ENCODE measurements at places on chromosomes 11 and 22.

GRCh38 chr11:89490981-89491690, at the start of gene NOX4:
TSS of gene NOX4 (minus strand) at chr11:89491375. CDS start at chr11:89491246, 129 bp downstream.
- DNase-seq = no peak

GRCh38 chr11:26102325-26102724, 229.6 kb upstream of the ANO3 start:
- DNase-seq = no peak

- no peak for DNase-seq
Measured at GRCh38 chr11:134008634-134009071, 51.9 kb upstream of the IGSF9B start.

GRCh38 chr11:7551571-7551970, 37.8 kb downstream of the PPFIBP2 start:
- no peak for DNase-seq

DNA sequence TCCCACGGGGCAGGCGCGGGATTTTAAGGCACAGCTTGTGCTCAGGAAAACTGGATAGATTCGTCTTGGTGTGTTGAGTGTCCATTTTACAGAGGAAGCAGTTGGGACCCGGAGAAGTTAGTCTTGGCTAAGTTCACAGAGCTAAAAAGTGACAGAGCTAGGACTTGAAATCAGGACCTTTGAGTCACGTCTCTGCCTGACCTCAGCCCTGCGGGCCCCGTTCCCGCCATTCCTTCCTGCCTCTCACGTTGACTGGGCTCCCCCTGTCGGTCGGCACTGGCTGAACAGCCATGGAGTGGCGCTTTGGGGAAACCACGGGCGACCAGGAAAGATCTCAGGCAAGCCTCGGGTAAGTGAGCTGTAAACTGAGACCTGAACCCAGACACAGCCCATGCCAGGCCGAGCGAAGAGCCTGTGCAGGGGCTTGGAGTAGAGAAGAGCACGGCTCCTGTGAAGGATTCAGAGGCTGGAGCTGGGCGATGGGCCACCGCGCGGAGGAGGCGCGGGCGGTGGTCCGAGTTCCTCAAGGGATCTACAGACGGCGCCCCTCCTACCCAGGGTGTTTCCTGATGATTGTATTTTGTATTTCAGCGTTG, 54.1 kb downstream of the WNT11 start:
- no peak for DNase-seq

- no peak for DNase-seq
Measured at GRCh38 chr22:29581799-29582198, 886 bp upstream of the NIPSNAP1 start.

GRCh38 chr11:114207096-114207495, 89.1 kb upstream of the NNMT start:
- no peak for DNase-seq

DNA sequence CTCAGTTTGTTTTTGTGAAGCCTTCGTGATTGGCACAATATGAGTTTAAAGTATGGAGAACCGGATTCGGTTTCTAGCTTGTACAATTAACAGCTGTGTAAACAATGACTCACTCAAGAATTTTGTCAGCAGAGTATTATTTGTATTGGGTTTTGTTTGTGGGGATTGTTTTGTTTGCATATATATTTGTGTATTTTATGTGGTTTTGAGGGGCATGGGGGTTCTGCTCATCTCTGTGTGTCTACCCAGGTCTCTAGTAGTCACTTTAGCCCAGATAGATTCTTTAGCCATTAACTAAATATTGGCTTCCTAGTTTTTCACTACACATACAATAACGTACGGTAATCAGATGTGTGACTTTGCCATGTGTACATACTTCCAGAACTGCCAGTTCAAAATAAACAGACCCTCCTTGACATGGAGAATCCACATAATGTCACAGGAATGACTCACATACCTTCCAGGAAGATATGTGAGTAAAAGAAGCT, 7.5 kb upstream of the MS4A7 start:
- DNase-seq = no peak

DNA sequence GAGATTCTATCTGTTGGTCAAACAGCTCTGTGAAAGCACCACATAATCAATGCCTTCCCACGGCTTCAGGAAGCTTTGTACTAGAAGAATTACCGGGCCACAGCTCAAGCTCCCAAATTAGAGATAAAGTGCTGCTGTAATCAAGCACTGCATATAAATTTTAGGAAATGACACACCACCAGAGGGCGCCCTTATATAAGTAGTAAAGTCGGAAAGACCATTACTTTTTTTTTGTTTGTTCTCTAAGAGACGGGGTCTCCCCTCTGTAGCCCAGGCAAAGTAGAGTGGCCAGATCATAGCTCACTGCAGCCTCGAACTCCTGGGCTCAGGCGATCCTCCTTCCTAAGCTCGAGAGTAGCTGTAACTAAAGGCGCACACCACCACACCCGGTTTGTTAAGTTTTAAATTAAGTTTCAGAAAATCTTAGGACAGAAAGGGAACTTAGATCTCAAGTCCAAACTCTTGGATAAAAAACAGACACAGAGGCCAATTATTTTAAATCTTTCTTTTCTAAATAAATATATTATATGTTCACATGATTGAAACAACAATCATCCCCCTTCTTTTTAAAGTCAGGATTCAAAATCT, 32.6 kb downstream of the PRCP start:
- peak; percentile 43 for DNase-seq

- DNase-seq = no peak
Measured at GRCh38 chr11:78533399-78533798, 41.3 kb downstream of the NARS2 start.

GRCh38 chr11:19573666-19574065, 139.0 kb upstream of the NAV2 start:
- no peak for DNase-seq

DNA sequence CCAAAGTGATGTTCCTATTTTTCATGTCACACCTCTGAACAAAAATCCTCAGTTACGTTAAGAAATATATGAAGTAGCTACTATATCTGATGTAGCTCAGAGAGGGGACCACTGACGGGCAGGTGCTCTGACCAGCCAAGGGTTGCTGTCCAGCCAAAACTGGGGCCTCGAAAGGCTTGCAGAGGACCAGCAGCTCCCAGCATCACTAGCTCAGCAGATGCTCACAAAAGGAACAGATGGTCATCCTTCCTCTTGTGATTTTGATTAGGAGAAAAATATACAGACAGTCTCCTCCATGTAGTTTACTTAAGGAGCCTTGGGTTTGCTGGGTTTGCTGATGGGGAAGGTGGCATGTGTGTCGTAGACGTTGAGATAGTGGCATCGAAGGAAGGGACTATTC, 374.6 kb upstream of the B3GAT1 start:
- DNase-seq = no peak

DNA sequence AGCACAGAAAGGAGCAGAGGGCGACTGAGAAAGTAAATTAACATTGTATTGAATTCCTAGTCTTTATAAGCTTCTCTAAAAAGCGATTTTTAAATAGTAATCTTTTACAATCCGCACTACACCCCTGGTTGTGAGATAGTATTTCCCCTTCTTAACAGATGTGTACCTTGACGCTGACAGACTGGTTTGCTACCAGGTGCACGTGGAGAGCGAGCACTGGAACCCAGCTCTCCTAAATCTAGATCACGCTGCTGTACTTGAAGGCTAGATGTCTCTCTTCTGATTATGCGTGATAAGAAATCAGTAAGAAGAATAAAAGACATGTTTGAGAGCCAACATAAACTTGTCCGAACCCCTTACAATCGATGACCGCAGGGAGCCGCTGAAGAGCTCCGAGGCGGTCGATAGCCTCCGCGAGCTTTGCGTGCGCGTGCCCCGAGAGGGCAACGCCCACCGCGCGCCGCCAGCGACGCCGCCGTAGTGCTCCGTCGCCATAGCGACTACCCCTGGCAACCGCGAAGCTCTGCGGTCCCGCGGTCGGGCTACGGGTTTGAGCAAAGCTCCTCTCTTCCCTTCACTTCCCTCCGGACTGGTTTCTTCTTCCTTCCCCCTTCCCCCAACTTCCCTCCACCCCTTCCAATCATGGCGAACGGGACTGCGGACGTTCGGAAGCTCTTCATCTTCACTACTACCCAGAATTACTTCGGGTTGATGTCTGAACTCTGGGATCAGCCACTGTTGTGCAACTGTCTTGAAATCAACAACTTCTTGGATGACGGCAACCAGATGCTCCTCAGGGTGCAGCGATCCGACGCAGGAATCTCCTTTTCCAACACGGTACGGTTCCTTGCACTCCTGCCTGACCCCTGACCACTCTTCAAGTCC, at the start of gene DYNC2H1:
TSS of gene DYNC2H1 (plus strand) at position 494 of the 885 bp plus-strand sequence. CDS start at position 643, 149 bp downstream.
- no peak for DNase-seq

DNA sequence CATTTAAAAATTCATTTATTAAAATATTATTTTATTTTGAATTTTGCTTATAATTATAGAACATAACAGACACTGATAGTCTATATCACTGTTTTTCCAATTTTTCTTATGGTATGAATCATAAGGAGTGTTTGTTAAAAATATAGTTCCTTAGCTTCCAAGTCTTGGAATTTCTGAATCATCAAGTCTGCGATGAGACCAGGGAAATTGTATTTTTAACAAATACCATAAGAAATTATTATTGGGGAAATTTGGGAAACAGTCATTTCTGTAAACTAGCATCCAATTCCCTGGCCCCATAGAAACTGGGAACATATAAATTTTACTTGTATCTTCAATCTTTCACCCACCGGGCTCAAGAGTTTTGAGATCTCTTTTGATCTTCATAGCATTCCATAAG, 38.0 kb upstream of the PICALM start:
- DNase-seq = no peak

All from NCI-H187 treated with DMSO at 0.1 percent for 48 hours (cell line).